H7 (cell line): ENCODE measurements at places on chromosomes 5 and 9. TPM values are rescaled to one million over a fixed set of nuclear protein-coding genes. Genes with fewer than 3 reads are reported as not detected.

DNA sequence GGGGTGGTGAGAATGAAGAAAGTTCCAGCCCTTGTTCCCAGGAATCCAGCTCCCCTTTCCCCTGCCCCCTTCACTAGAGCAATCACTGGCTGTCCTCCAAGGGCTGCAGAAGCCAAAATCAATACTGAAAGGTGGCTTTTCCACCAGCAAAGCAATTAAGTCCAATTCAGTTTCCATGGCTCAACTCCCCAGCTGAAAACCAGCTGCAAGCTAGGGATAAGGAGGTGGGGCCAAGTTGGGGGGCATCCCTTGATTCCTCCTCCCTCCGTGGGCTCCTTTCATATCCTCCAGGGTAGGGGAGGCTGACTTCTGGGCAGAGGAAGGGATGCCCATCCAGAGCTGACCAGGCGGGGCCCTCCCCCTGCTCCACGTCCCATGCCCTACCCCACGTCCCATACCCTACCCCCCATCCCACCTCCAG, 22.7 kb downstream of the CAMK2A start:
- no peak for DNase-seq

GRCh38 chr5:3642231-3642630, 46.6 kb downstream of the IRX1 start:
- DNase-seq, result no peak

DNA sequence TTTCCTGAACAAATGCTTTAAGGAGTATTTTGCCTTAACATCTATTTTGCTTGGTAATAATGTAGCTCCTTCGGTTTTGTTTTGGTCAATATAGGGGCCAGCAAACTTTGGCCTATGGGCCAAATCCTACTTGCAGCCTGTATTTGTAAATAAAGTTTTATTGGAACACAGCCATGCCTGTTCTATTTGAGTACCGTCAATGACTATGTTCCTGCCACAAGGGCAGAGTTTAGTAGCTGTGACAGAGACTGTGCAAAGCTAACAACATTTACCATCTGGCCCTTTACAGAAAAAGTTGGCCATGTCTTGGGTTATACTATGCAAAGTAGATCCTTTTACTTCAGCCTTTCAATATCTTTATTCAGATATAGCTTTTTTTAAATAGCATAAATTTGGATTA, 113.4 kb downstream of the NR3C1 start:
- no peak for DNase-seq

- no peak for DNase-seq
These were observed 204.8 kb downstream of the HCN1 start for GRCh38 chr5:45491368-45491767.

- no peak for DNase-seq
These were observed 215.6 kb upstream of the ADAMTS16 start for GRCh38 chr5:4924577-4924976.

DNA sequence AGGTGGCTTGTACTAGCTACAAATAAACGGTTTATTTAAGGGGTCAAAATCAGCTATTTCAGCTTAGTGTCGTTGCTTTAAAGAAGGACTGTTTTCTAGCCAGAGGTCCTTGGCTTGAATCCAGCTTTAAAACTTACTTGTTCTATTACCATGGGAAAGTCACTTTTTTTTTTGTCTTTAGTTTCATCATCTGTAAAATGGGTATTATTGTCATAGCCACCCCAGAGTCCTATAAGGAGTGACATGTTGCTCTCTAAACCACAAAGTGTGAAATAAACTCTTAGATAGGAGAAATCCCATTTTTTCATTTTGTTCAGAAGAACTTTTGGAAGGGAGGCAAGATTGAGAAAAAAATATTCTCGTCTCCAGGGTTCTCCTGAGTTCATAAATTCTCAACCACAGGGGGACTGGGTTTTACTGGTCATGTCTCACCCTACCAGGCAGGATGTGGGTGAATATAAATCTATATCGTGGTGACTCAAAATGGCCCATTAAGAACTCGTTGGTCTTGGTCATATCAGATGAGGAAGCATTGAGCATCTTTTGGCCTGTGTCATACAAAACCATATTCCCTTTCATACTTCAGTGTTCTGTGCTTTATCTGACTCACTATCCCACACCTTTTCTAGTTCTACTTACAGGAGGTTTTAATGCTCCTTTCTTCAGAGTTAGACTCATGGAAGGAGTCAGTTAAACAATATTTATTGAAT, 202.7 kb upstream of the NR3C1 start:
- DNase-seq, result no peak

Gene CFAP157
- not detected in 2 replicates for total RNA-seq
